ENCODE measurements at places on chromosomes 2 and 18. TPM values are rescaled to one million over a fixed set of nuclear protein-coding genes. Genes with fewer than 3 reads are reported as not detected.
A peak's percentile ranks its signal among the peaks of the same experiment; 100 is the strongest.

The SLC38A11 gene
- not detected for total RNA-seq

The CHRNG gene
- total RNA-seq = not detected

The ARHGEF4 gene
- total RNA-seq = 0.51 TPM

The YWHAQ gene
- total RNA-seq = 560 TPM

The UGT1A10 gene
- not detected for total RNA-seq

The PRPF40A gene
- total RNA-seq = 138 TPM

The RESP18 gene
- not detected for total RNA-seq

The BOLL gene
- not detected for total RNA-seq

- DNase-seq = no peak
Observed at GRCh38 chr2:222050981-222051380, 247.8 kb downstream of the PAX3 start.

DNA sequence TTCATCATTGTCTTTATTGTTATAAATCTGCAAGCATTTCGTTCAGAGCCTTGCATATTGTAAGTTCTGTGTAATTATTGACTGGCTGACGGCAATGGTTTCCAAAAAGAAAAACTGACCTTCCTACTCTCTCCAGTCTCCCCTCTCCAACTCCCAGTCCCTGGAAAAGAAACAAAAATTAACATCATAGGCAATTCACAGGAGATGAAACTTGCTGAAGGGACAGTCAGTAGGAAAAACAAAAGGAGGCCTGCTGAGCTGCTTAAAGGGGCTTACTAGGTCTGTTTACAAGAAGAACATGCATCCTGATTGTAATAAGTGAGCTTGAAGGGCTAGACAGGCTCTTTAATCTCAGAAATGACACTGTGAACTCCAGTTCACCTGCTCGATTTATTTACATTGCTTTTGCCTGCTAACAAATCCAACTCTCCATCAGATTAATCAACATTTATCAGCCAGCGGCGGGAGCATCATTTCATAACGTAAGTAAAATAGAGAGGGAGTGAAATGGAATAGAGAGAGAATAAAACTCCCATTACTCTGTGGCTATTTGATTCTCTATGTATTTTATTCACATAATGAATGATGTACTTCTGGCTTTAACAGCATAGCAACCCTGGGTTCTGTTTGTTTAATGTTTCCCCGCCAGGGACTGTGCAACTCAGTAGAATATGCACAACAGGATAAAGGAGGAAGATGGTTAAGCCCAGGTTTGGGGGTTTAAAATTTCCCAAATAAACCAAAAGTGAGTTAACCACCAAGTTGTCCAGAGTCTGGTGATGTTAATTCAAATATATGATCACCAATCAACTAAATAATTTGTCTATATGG, 256.7 kb upstream of the SETBP1 start:
- DNase-seq = no peak

GRCh38 chr2:98445177-98445682, 572 bp downstream of the INPP4A start:
- DNase-seq = no peak

DNA sequence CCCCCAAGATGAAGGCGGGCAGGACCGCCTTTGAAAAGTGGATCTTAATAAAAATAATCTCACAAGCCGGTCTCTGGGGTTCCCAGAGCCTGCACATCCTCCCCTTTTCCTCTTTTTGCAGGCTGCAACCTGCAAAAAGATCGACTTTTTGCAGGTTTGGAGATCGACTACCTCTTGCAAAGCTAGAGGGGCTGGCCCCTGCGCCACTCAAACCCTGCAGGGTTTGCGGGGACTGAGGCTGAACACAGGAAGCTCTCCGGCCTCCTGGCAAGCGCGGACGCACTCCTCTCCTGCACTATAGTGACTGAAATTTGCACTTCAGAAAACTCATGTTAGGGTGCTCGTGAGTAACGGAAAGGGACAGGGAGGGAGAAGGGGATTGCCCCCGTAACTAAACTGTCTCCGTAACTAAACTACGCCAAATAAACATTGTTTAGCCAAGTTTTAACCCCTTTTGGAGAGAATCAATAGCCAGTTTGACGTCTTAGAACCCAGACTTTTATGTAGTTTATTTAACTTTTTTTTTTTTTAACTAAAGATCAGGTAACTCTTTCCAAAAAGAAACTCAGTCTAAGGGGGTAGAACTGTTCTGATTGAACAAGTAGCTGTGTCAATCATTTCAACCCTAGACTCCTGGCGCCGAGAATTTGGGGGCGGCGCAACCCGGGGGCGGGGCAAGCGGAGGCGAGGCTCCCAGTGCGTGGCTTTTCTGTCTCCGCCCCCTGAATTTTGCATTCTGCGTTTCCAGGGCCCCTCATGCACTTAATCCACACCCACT, 2.5 kb downstream of the IGFBP5 start:
- DNase-seq = peak; percentile 58

- no peak for DNase-seq
Observed at GRCh38 chr18:59834267-59834666, 65.5 kb upstream of the PMAIP1 start.

GRCh38 chr18:577643-578375, 2.4 kb upstream of the CETN1 start:
- no peak for DNase-seq

DNA sequence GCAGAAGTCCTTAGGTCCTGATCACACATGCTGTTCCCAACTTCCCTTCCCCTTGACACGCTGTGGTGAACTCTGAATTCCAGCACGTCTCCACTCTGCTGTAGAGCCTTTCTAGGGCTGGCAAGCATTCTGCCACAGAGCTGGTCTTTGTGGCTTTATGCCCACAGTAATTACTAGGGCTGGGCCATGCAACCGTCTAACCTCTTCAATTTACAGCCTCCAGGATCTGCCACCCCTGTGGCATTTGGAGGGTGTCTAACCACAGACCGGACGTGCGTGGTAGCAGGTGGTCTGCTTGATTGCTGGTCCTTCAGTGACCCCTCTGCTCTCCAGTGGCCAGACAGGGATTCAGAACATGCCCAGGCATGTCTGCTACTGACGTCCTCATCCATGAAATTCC, 43.1 kb upstream of the TGFA start:
- DNase-seq = no peak

- no peak for DNase-seq
Observed at GRCh38 chr2:58866040-58866439, 624.9 kb upstream of the FANCL start.

GRCh38 chr2:183542606-183543005, 418.4 kb downstream of the NUP35 start:
- no peak for DNase-seq

GRCh38 chr2:64819361-64819760, 165.6 kb upstream of the SERTAD2 start:
- no peak for DNase-seq

DNA sequence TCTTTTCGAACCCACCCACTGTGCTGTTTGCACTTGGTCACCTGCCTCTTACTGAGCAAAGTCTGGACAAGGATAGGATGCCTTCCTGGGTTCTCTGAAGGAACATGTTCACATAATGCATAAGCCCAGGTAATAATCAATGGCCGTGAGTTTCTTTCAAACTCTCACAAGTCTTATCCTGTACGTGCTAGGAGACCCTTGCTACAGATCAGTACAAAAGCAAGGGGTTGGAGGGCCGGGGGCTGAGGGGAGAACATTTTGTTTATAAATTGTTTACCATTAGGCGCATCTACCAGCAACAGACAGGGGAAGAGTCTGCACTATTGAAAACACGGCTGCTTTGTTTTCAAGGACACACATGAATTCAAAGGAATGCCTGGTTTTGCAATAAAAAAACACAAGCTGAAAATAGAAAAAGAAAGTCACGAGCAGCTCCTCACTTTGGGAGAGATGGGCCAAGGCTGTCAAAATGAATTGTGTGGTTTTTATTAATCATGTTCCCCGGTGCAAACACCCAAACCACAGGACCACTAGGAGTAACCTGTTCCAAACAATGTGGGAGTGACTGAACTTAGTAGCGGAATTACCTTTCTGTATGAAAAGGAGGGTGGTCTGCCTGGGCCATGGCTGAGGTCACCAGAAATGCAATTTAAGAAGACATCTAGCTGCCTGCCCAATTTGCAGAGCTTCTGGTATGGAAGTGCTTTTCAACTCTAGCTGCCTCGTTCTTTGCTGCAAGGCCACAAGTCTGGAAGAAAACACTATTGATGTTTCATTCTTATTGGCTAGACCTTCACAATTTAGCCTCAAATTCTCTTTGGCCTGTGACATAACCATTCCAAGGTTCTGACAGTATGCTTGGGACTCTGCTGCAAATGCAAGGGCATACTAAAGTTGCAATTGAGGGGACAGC, 73.5 kb downstream of the CCBE1 start:
- no peak for DNase-seq
